ENCODE measurements at places on chromosomes 6 and 20.

- DNase-seq: no peak
Observed at GRCh38 chr6:161204866-161205557, 68.8 kb downstream of the AGPAT4 start.

DNA sequence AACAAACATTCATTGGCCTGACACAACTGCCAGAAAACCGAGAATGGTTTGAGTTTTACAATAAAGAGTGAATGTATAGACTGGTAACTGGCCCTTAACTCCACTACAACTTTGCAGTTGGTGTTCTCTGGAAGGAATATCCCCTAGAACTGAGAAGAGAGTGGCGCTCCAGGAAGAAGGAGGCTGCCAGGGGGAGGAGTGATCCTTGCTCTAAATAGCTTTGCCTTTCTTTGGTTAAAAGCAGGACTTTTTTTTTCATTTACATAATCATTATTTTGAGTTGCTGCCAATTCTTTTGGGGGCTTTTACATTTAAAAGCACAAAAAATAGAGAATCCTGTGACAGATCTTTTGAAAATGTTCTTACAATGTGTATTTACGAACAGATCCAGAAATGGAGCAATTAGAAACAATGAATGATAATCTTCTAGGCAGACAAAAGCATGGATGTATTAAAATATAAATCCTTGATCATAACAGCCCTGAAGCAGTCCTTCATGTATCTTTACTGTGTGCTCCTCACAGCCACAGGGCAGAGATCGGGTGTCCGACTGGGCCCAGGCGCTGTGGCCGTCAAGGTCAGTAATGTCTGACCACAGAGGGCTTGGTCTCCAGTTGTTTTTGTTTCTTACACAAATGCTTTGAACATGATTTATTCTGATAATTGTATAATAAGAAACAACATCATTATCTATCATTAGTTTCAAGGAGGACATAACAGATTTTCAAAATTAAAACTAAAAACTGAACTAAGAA, 612.2 kb downstream of the HDGFL1 start:
- DNase-seq: no peak

GRCh38 chr6:134288538-134289203, 29.2 kb downstream of the SGK1 start:
- DNase-seq: no peak

DNA sequence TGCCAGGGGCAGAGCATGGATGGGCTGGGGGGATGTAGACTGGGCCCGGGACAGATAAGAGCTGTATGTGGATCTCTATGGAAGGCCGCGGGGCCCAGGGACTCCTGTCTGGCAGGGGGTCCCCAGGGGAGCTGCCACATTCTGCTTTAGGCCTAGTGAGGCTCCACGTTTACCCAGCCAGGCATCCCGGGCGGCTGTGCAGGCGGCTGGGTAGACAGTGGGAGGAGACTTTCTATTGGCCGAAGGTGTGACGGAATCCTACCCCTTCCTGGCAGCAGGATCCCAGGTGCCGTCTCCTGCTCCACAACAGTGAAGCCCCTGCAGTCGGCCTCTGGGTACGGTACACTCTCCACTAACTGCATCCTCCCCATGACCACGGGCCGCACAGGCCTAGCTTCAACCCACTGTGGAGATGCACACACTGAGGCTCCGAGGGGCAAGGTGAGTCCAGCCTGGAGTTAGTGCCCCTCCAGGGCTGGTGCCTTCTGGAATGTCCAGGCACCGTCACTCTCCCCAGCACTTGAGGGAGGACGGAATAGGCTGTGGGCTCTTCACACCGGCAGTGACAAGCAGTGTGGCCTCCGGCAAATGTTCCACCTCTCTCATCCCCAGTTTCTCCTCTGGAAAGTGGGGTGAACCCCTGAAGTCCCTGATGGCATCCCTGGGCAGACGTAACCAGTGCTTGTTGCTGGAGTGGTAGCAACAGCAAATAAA, 36.8 kb upstream of the ZBP1 start:
- DNase-seq: no peak

GRCh38 chr6:12605888-12606345, 110.7 kb upstream of the PHACTR1 start:
- peak; percentile 90 for DNase-seq

- no peak for DNase-seq
Observed at GRCh38 chr6:56291302-56291917, 44.0 kb upstream of the COL21A1 start.

DNA sequence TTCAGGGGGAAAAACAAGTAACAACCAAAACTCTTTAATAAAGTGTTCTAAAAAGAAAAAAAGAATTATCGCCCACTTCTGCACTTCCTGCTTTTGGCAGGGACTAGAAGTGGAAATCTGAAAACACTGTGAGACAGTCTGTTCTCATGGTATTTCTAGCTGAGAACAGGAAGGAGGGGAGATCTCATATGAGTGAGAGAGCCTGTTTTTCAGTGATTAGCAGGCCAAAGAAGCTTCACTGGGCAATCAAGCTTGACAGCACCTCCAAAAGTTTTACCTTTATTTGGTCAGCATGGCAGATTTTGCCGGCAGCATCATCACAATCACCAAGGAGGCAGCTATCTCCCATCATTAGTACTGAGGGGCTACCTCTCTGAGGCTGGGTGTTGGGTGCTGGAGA, 79.5 kb upstream of the ATXN1 start:
- no peak for DNase-seq

- DNase-seq: no peak
Observed at GRCh38 chr6:50818020-50818419, 651 bp upstream of the TFAP2B start.
